Glutamatergic neuron (in vitro differentiated cells): ENCODE measurements at places on chromosomes 16 and 17. TPM values are rescaled to one million over a fixed set of nuclear protein-coding genes. Genes with fewer than 3 reads are reported as not detected.

GRCh38 chr16:89534252-89534756, 26.1 kb downstream of the SPG7 start:
- no peaks in the 10 kb centered on the region for H3K4me1 ChIP-seq
- peaks cover 5% of the 10 kb centered on the region for H3K27me3 ChIP-seq
- no peaks in the 10 kb centered on the region for H3K36me3 ChIP-seq
- no peak overlapping the region for H3K27ac ChIP-seq
- peak overlapping the region; percentile 46 for H3K4me3 ChIP-seq
- no peak for DNase-seq

GRCh38 chr16:59605706-59606105, 871.6 kb upstream of the GOT2 start:
- H3K27ac ChIP-seq = no peak overlapping the region
- DNase-seq = no peak
- no peaks in the 10 kb centered on the region for H3K4me1 ChIP-seq
- no peak overlapping the region for H3K4me3 ChIP-seq
- no peaks in the 10 kb centered on the region for H3K36me3 ChIP-seq

DNA sequence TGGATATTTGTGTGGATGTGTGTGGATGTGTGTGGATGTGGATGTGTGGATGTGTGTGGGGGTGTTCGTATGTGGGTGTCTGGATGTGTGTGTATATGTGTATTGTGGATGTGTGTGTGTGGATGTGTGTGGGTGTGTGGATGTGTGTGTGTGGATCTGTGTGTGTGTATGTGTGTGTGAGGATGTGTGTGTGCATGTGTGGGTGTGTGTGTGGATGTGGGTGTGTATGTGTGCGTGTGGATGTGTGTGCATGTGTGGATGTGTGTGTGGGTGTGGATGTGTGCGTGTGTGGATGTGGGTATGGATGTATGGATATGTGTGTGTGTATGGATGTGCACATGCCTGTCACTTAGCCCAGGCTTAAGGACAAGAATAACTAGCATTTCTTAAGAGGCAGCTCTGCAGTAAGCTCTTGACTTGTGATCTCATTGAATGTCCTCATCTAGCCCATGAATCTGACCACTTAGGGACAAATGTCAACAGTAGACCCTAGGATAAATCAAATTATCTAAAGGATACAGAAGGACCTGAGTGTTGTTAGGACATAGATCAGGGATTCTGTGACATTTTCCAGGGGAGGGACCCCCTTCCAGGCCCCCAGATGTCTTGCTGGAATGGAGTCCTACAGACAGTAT, 83.5 kb downstream of the BMERB1 start:
- H3K27me3 ChIP-seq = peaks cover 3% of the 10 kb centered on the region
- no peak for DNase-seq
- peak overlapping the region; percentile 9 for H3K4me3 ChIP-seq
- H3K4me1 ChIP-seq = peaks cover under 1% of the 10 kb centered on the region
- H3K27ac ChIP-seq = no peak overlapping the region

GRCh38 chr16:65934443-65934842, 432.0 kb upstream of the CDH5 start:
- peaks cover 2% of the 10 kb centered on the region for H3K36me3 ChIP-seq
- no peaks in the 10 kb centered on the region for H3K27me3 ChIP-seq
- H3K27ac ChIP-seq = no peak overlapping the region
- H3K4me3 ChIP-seq = no peak overlapping the region
- no peak for DNase-seq

Gene SLC22A31
- total RNA-seq = 3.9 TPM
